ENCODE measurements at places on chromosomes 6 and 20.

- no peak for DNase-seq
These were observed 46.8 kb upstream of the STX16 start for GRCh38 chr20:58604128-58604881.

- no peak for DNase-seq
These were observed 72.4 kb upstream of the TBC1D7 start for GRCh38 chr6:13400772-13401171.

DNA sequence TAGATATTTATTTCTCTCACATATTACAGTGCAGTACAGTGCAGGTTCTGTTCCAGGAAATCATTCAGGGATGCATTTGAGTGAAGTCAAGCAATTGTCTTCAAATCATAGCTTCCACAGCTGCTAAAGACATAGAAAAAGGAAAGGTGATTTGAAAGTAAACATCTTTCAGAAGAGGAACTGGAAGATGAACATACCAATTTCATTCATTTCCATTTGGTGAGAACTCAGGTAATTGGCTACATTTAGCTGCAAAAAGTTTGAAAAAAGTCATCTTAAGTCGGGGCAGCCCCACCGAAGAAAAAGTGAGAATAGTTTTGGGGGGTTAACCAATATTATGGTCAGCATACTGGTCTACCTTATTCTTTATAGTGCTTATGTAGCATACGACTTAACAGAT is 61.4 kb upstream of the IL20RA start:
- DNase-seq = no peak

DNA sequence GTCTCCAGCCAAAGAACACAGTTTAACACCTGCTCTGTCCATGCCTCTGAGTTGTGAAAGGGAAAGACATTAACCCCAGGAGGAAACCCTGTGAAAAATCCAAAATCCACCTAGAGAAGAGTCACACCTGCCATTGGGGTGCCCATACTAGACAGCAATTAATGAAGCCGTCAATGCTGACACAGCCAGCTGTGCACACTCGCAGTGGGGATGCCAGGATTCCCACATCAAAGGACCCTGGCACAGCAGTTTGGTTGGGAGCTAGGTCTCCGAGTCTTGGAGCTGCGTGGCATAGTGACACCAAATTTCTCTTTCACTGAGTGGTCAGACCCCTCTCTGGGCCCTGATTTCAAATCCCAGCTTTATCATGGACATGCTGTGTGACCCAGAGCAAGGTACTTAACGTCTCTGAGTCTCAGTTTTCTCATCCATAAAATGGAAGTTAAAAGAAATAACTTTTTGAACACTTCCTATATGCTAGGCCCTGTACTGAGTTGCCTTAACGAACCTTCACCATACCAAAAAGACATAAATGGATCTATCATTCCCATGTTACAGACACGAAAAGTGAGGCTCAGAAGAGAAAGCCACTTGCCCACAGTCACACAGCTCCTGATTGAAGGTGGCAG is 30.8 kb downstream of the BPIFB1 start:
- DNase-seq = no peak
